ENCODE measurements at places on chromosomes 5 and 9.

DNA sequence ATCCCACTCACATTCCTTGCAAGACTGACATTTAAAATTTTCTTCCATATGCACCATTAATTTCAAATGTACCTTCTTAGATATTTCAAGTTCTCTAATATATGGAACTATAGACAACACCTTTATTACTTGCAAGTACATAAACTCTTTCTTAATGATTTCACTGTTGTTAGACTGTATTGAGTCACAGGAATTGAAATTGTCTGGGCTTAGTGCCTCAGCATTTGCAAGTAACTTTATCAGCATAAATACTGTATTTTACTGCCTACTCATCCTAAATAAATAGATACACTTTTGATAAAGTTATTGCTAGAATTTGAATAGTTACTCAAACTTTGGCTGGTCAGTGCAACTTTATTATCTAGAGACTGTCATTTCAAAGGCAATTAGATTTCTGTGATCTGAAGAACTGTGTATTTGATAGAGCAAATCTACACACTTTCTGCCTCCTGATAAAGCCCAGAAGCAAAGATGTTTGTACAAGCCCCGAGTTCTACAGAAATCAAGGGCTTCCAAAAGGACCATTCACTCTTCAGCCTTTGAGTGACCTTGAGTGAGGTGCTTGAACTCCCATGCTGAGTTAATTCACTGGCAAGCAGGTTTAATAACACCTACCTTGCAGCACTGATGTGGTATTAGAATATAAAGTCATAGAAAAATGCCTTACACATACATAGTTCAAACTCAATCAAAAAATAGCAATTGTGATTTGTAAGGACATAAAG is 91.6 kb downstream of the COX7C start:
- DNase-seq = no peak

DNA sequence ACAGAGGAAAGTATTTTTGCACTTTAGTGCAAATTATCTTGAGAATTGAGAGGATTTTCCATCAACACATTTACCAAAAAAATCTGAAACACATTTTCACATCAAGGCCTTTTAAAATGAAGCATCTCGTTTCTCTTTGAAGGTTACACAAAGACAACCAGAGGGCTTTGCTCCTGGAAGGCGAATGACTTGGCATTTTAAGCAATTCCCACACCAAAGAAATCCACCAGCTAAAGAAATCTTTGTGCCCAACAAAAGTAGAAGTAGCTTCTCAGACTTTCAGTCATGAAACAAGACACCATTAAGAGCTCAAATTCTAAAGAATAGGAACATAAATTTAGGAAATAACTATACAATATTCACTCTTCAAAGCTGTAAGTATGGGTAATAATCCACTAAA is 59.9 kb downstream of the HABP4 start:
- no peak for DNase-seq

DNA sequence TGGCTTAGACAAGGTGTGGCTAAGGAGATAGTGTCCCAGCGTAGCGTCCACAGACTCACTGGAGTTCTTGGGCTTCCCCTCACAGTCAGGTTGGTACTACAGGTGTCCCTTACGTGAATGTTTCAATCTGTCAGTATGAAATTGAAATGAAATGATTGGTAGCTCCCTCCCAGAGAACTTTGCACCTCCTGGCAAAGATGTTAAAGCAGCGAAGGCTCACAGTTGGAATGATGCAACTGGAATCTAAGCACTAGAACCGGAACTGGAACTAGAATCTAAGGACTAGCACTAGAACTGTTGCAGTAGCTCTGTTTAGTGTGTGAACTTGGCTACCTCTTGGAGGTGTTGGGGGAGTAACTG is 1.1 kb downstream of the SLC31A1 start:
- no peak for DNase-seq

- no peak for DNase-seq
Measured at GRCh38 chr5:74055486-74056106, 429.6 kb downstream of the ARHGEF28 start.

DNA sequence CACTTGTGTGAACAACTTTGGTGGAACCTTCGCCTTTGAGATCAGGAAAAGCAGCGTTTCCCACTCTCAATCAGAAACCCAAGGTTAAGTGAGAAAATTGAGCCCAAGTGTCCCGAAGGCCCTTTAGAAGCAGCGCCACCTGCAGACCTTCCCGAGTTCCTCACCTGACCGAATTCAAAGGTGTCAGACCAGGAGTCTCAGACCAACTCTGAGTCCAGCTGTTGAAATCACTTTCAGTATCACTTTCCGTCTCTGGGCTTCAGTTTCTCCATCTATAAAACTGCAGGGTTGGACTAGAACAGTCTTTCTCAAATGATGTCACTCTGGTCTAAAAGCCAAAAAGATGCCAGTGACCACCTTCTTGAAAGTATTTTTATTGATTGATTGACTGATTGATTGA is 31.7 kb upstream of the GRHPR start:
- DNase-seq = peak; percentile 20

DNA sequence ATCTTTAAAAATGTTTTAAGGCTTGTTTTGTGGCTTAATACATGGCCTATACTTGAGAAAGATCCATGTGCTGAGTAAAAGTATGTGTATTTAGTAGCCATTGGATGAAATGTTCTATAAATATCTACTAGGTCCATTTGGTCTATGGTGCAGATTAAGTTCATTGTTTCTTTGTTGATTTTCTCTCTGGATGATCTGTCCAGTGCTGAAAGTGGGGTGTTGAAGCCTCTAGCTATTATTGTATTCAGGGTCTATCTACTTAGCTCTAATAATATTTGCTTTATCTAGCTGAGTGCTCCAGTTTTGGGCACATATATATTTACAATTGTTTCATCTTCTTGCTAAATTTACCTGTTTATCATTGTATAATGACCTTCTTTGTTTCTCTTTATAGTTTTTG is 272.2 kb upstream of the NR4A3 start:
- no peak for DNase-seq

- peak; percentile 82 for DNase-seq
Measured at GRCh38 chr5:140342287-140342686, 4.1 kb downstream of the HBEGF start.

- DNase-seq = no peak
Measured at GRCh38 chr9:132163457-132163875, 1.6 kb downstream of the NTNG2 start.

- DNase-seq = no peak
Measured at GRCh38 chr5:180304431-180305375, 12.8 kb upstream of the MAPK9 start.

- DNase-seq = no peak
Measured at GRCh38 chr5:125409234-125409860, 662.9 kb upstream of the ZNF608 start.

- no peak for DNase-seq
Measured at GRCh38 chr9:87461256-87461655, 36.4 kb upstream of the DAPK1 start.

DNA sequence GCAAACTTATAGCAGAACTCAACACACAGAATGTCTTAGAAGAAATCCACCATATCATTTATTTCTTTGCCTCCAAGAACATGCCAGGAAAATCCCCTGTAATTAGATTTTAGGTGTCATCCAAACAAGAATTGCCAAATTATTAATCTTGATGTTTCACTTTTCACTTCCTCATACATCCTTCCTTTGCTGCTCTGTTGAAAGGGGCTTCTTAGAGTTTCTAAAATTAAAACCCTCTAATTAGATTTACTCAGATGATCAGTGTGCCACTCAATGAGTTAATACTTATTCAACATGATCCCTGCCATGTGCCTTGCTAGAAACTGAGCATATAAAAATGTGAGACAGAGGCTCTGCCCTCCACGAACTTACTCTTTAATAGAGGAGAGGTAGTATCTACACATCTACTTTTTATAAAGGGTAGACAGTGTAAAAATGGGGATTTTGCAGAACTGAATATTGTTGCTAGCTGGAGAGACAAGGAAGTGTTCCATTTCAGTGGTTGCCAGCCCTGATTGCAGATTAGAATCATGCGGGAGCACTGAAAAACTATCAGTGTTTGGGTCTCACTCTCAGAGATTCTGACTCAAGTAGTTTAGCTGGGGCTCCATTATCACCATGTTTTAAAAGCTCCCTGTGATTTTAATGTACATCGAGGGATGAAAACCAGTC is 498.4 kb downstream of the TLE4 start:
- no peak for DNase-seq

- DNase-seq = no peak
Measured at GRCh38 chr5:80406980-80407734, 707 bp upstream of the ZFYVE16 start.

GRCh38 chr5:115542651-115543364 is 1.8 kb downstream of the FEM1C start:
- no peak for DNase-seq

GRCh38 chr9:7245976-7246580 is 488.3 kb downstream of the KDM4C start:
- DNase-seq = no peak

DNA sequence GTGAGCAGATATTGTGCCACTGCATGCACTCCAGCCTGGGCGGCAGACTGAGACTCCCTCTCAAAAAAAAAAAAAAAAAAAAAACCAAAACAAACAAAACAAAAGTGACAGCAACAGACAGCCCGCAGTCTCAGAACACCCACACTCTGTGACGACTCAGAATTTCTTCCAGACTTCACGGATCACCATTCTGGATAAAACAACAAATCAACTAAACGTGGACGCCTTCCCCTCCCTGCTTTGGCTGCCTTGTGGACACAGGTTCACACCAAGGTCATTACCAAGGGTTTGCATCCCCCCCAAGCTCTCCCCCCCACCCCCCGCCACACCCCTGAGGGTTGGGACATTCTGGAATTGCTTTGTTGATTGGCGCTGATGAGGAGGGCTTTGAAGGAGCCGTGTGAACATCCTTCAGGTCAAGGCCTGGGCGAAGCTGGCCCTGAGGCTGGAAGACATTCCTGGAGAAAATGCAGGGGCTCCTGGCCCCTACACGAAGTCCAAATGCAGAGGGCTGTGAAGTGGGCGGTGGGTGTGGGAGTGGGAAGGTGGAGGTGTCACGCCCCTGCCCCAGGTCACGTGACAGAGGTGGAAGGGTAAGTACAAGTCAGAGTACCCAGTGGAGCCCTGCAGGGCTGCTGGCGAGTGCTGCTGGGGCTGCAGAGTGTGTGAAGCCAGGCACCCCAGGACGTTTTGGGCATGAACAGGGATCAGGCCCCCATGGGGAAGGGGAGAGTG is 10.1 kb downstream of the LCN10 start:
- DNase-seq = no peak

DNA sequence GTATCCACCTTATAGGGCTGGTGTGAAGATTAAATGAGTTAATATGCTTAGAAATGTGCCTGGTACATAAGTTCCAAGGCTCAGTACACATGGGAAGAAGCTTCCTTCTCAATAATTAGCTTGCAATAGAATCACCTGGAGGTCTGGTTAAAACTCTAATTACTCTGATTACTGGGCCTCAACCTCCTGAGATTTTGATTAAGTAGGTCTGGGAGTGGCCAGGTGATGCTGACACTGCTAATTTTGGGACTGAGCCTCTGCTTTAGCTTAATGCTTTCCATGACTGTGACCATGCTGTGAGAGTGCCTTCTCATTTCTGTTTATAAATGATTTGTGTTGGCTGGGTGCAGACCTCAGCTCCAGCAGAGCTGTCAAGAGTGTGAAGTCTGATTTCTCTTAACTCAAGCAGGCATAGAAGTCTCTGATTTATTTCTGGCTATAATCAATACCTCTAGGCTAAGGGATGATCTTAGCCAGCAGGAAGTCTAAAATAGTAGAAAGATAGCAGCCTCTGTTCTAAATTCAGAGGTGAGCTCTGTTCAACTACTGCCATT is 85.3 kb upstream of the ZNF608 start:
- DNase-seq = no peak

- DNase-seq = no peak
Measured at GRCh38 chr9:128862401-128862851, 19.3 kb downstream of the KYAT1 start.

DNA sequence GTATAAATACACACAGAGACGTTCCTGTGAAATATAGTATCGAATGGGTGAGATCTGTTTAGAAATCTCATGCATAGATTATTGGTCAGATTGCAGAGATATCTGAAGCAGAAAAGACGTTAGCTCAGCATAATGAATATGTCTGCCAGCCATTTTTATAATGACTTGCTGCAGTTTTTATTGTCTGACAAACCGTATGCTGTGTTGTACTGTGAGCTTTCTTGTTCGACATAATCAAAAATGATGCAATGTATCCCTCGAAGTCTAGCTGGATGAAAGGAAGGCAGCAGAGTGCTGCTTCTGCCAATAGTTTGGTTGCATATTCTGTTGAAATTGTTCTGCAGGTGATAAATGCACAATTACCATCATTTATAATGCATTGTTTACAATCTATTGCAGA is 514.9 kb upstream of the ARRDC3 start:
- DNase-seq = no peak

- DNase-seq = no peak
Measured at GRCh38 chr9:121620325-121620673, 31.1 kb upstream of the DAB2IP start.

DNA sequence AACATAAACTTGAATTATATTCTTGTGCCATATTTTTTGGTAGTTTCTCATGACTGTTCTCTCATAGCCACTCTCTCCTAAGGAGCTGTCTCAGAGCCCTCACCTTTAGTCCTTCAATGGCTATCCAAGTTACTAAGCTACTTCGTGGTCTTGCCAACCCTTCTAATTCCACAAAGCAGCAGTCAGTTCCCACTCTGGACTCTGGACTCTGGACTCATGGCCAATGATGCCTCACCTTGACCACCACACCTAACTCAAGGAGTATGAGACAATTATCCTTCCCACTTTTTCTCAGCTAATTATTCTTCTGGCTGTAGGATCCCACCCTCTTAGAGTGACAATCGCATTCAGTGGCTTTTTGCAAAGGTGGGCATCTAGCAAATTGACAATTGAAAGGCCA is 42.2 kb downstream of the TUSC1 start:
- no peak for DNase-seq

- DNase-seq = no peak
Measured at GRCh38 chr9:127485995-127486394, 34.7 kb downstream of the LRSAM1 start.

- peak; percentile 53 for DNase-seq
Measured at GRCh38 chr5:10452768-10453331, 11.2 kb downstream of the ROPN1L start.

GRCh38 chr9:133470988-133471387 is 7.9 kb downstream of the SLC2A6 start:
- no peak for DNase-seq

- DNase-seq = no peak
Measured at GRCh38 chr5:31781772-31782171, 142.8 kb downstream of the PDZD2 start.

GRCh38 chr5:77367741-77368140 is 124.4 kb downstream of the WDR41 start:
- no peak for DNase-seq

DNA sequence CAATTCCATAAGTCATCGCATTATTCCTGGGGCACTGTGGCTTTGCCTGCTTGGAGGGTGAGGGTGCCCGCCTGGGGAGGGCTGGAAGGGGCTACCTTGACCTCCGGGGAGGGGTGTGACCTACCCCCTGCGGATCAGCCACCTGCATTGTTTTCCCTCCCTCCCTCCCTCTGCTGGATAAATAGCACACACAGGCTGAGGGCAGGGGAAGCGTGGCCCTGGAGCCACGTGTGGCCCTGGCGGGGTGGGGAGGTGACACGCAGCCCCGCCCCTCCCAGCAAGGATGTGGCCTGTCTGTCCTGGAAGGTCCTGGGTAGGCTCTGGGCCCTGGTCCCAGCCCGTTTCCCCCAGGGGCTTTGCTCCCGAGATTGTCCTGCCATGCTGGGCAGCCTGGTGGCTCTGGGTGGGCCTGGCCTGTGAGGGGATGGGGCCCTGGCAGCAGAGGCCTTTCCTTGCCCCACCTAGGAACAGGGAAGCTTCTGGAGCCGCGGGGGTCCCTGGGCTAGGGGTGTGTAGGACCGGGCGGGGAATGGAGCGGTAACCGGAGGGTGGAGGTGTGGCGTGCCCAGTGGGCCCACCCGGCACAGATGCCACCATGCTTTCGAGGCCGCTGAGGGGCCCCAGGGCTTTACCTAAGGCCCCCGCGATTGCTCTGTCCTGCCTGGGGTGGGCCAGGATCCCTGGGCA is 33.4 kb downstream of the RXRA start:
- no peak for DNase-seq
